ENCODE measurements at places on chromosomes 2 and 18.

DNA sequence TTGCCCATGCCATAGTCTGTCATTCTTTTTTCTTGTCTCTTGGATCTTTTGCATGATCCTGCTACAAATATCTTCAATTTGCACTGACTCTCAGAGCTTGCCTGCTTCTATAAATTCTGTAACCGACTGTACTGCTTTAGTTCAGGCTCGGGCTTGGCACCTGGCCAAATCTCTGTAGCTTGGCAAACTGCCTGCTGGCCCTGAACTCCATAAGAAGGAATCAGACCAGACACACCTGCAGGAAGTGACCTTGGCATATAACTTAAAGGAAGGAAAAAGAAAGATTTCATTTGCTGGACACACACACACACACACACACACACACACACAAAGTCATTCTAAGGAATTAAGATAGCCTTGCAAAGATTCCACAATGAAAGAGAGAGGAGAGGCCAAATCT lies 291.2 kb upstream of the DDX18 start:
- no peak for DNase-seq

DNA sequence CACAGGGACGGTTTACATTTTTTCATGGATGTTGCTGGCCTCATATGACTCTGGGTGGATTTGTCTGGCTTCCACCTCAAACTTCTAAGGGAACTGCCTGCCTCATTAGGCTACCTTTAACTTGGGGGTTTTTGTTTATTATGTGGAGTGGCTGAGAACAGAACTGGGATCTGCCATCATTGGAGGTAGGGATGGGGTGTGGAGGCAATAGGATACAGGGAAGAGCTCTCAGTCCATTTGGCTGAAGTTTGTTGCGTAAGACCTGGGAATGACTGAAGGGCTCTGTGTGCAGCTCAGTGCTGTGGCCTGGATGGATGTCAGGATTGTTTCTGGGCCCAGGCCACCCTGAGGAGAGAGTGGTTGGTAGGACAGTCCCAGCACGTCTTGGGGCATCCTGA lies 31.2 kb downstream of the ASB1 start:
- DNase-seq = no peak

GRCh38 chr2:106137731-106138521 lies 56.2 kb downstream of the UXS1 start:
- DNase-seq = no peak

GRCh38 chr2:109435901-109436598 lies 177.7 kb downstream of the SEPTIN10 start:
- DNase-seq = peak; percentile 17

- no peak for DNase-seq
Measured at GRCh38 chr2:61535449-61535848, 2.7 kb downstream of the XPO1 start.

GRCh38 chr2:165815299-165816141 lies 21.5 kb upstream of the GALNT3 start:
- DNase-seq = no peak

DNA sequence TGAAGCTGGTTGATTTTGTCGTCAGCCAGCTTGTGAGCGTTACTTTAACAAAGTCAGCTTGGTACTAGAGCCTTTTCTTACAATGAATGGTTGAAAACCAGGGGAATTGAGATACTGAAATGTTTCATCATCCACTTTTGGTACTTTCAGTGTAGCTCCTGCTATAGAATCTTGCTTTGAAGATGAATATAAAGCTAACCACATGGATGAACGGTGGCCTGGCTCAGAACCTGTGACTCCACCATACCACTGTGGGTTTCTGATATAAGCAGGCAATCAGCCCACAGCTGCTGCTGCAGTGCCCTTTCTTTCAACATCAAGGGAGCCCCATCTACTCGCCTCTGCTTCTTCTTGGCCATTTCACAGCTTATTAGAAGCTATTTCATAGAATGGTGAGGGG lies 53.2 kb upstream of the GPR45 start:
- DNase-seq = no peak

GRCh38 chr2:222518570-222519381 lies 94.4 kb downstream of the SGPP2 start:
- no peak for DNase-seq

GRCh38 chr2:196073521-196073920 lies 4.9 kb upstream of the DNAH7 start:
- no peak for DNase-seq

DNA sequence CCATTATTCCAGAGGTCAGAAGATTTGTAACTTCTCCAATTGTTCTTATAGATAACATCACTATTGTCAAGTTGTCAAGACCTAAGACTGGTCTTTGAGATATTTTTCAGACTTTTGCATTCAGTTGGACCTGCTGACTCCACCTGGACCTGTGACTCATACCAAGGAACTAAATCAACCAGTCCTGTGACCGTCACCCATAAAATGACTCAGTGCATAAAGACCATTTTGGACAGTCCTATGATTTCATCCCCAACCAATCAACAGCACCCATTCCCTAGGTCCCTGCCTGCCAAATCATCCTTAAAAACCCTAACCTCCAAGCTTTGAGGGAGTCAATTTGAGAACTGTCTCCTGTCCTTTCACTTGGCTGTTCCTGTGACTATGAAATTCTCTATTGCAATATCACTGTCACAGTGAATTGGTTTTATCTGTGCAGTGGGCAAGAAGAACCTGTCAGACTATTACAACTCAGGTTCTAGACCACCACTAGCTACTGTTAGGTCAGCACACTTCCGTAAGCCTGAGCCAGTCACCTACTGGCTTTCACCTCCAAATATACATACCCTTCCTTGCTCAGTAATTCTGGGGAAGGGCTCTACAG lies 17.1 kb downstream of the DPP4 start:
- no peak for DNase-seq

DNA sequence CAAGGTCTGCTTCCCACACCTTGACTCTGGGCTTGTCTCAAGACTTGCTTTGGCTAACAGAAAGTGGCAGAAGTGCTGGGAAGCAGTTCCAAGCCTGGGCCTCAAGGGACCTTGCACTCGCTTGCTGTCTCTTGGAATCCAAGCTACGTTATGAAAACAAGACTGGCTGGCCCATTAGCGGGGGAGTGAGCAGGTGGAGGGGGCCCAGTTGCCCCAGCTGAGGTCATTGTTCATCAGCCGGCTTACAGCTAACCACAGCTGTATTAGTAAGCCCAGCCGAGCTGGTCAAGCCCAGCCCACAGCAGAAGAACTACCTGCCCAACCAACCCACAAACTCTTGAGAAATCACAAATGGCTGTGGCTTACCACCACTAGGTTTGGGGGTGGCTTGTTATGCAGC lies 63.1 kb downstream of the MARCO start:
- DNase-seq = peak; percentile 92

DNA sequence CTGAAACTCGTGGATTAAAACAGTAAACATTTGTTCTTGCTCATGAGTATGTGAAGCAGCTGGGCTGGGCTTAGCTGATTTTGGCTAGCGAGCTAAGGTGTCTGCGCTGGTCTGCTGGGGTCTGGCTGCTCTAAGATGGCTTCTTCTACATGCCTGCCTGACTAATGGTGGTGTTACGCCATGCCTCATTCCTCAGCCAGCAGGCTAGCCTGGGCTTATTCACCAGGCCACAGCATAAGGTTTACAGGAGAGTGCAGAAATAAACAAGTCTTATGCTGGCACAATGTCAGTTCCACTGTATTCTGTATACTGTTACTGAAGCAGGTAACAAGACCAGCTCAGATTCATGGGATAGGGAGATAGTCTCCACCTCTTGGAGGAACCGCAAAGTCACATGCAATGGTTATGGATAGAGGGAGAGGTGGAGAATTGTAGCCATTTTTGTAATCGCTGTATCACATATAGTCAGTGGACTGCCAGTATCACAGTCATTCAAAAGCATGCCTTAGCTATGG lies 80.0 kb downstream of the RHBDD1 start:
- DNase-seq = peak; percentile 12

DNA sequence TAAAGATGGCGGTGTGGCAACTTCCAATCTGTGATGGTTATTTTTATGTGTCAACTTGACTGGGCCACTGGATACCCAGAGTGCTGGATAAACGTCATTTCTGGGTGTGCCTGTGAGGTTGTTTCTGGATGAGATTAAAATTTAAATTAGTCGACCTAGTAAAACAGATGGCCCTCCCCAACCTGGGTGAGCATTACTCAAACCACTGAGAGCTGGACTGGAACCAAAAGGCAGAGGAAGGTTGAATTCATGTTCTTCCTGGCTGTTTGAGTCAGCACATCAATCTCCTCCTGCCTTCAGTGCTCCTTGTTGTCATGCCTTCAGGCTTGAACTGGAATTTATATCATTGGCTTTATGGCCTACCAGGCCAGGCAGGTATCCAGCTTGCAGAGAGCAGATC lies 190.8 kb upstream of the RGPD4 start:
- no peak for DNase-seq

- DNase-seq = peak; percentile 61
Measured at GRCh38 chr18:63113899-63114565, 205.5 kb downstream of the BCL2 start.

All from NB4 (cell line).